ENCODE measurements at places on chromosomes 16 and 17.

DNA sequence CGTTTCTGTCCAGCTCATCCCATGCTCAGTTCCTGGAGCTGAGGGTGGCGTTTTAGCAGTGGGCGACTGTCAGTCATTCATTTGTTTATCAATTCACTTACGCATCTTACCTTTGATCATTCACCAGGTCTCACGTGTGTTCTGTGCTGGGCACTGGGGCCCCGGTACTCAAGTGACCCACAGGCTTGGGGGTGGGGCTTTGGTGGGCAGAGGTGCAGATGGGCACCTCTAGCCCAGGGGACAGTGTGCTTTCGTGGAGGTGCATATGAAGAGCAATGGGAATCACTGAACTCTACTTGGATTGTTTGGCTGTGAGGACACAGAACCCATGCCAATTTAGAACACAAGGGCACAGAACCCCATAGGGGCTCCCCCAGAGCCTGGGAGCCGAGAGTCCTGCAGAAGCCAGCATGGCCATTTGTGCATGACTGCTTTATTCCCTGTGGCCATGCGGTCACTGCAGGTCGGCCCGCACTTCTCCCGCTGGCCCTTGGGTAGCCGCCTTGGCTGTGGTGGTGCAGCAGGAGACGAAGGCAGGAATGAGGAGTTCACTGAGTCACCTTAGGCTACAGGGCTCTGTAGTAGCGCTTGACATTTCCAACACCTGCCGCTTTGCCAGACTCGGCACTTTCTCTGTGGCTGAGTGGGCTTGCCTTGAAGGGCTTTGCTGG is 144.6 kb downstream of the SNX29 start:
- DNase-seq: no peak

GRCh38 chr17:55152236-55152635 is 112.5 kb upstream of the HLF start:
- no peak for DNase-seq

DNA sequence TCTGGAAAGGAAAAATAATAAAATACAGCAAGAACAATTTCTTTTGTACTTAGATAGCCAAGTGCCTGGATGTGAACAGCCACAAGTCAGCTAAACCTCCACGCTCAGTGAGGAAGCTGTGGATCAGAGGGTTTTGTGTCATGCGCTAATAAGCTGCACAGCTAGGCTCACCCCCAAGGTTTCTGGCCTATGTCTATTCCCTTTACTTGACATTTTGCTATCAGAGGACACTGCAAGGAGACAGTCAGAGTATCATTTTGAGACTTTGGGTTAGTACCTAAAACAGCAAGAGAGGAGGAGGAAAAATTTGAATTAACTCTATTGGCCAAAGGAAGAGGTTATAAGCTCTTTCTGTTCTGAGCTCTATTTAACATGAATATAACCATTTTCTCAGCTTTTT is 139.3 kb downstream of the KCNJ2 start:
- DNase-seq: no peak

DNA sequence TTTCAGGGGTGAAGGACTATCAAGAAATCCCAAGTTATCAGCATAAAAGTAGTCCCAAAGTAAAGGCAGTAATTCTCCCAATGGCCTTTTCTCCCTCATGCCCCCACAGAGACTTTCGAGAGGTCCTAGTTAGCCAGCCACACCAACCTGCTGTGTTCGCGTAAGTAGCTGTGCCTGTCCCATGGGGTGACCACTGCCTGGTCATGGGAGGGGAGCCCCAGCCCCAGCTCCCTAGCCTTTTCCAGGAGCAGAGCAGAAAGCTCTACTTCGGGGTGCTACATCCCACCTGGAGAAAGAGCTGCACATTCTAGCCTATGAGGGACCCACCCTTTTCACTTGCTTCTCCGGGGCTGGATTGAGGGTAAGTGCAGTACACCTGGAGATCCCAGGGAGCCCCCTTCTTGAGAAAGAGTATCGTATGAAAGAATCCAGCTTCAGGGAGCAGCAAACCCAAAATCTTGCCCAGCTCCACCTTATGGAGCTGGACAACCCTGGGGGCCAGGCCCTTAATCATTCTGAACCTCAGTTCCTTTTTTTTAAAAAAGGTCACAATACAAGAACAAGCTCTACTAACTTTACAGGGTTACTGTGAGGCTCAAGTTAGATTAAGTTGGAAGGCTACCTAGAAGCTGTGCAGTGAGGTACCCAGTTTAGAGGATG is 8.6 kb upstream of the SOST start:
- no peak for DNase-seq

GRCh38 chr17:50346313-50347116 is 589 bp downstream of the XYLT2 start:
- no peak for DNase-seq

DNA sequence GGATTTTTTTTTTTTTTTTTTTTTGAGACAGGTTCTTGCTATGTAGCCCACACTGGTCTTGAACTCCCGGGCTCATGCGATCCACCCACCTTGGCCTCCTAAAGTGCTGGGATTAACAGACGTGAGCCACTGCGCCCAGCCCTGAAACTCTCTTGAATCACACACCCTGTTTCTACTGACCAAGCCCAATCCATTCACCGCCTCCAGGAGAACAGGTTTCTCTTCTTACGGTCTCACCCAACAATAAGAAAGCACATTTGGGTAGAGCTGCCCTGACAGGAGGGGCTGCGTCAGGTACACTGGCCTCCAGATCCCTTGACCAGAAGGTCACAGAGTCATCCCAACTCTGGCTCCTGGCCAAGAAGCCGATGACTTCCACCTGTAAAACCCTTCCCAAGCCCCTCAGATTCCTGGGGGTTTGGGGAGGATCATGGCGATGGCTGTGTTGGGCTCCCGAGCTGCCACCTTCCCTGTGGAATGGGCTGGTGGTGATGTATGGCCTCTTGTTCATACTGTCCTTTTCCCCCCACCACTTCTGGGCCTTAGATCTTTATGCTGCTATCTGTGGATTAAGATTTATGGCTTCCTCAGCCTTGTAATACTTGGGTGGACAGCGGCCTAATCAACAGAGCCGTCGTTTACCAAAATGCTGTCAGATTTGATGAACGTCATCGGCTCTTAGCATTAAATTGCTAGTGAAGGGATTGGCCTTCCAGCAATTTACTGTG is 89.1 kb downstream of the KATNIP start:
- DNase-seq: no peak

DNA sequence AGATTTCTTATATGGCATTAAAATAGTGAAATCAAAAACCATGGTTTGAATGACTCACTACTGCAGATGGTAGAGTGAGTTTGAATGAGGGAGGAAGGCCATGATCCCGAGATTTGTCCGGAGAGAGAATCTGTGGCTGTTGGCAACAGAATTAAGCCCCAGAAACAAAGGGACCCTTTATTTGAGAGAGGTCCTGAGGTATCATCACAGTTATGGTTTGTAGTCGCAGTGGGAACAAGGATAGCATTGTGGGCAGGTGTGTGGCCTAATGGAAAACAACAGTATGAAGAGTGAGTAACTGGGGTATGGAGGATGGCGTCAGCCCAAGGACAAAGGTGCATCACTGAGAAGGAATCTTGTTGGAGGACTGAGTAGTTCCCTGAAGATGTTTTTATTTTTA is 8.5 kb upstream of the ZFP3 start:
- no peak for DNase-seq

- no peak for DNase-seq
These were observed 9.9 kb downstream of the SSTR5 start for GRCh38 chr16:1082266-1082951.

- DNase-seq: no peak
These were observed 4.0 kb downstream of the ERN1 start for GRCh38 chr17:64125937-64126336.

DNA sequence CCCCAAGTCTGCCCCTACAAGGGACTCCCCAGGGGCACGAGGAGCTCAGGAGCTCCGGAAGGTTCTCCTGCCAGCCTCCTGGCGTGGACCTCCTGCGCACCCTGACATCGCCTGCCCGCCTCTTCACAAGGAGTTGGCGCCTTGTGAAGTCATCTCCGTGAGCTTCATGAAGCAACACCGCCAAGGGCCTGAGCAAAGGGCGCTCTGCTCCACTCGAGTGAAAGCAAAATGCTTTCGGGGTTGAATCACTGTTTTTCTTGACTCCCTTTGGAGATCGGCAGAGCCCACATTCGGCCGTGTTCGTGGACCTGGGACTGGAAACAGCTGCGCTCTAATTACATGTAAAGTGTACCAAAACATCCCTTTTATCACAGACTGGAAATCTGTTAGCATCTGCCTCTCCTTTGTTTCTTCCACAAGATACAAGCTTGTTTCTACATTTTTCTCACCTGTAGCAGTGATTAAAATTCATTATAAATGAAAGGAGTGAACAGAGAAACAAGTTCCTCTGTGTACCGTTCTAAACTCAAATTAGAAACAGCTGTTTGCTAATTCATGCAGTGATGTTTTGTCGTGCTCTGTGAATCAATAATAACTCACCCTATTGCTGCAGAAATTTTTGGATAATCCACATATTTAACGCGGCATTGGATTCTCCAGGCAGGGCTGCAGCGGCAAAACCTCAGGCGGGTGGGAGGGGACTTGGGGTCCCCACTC is 203.3 kb downstream of the ZNF423 start:
- DNase-seq: peak; percentile 43

DNA sequence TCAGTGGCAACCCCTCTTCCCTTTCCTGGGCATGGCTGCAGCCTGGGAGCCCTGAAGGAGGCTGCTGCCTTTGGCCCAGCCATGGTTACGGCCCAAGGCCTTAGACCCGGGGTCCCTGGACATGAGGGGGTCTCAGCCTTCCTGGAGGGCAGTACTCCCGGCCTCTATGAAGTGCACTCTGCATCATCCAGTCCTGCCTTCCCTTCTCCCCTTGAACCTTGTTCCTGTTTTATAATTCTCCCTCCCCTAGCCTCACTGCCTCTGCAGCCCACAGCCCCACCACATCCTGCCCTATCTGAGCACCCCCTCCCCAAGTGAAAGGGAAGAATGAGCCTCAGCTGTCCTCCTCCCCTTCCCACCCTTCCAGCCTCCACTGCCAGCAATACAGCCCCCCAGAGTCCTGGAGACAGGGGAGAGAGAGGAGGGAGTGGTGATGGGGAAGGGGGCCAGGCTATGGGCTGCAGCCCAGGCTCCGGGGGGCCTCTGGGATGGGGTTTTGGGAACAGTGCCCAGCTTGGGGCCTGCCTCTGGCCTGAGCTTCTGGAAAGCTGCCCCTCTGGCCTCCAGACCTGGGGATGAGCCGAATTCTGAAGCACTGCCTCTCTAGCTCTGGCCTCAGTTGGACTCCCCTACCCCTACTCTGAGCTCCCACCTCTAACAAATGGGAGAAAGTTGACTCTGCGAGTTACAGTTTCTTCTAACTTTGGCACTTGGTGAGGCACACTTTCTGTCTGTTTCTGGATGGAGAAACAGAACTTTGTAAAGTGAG is 7.6 kb downstream of the CCR7 start:
- no peak for DNase-seq

- DNase-seq: no peak
These were observed 36.6 kb upstream of the IL21R start for GRCh38 chr16:27365142-27366089.

DNA sequence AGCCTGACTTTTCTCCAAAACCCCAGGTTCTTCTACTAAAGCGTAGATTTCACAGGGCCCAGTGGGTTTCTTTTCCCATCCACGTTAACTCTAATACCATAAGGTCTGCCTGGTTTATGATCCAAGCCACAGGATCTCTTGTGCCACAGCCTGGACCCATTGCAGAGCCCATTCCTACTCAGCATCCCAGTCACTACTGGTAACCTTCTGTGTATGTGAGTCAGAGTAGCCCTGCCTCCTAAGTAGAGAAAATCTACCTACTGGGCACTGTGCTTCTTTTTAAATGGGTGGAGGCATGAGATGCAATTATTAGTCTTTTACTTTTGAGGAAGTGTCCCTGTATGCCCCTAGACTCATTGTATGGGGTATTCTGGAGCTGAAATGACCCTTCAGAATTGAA is 13.5 kb downstream of the CCL11 start:
- DNase-seq: no peak

- DNase-seq: peak; percentile 93
These were observed 12.4 kb downstream of the HDAC5 start for GRCh38 chr17:44110823-44111633.
